Vagina (tissue), 2 donors: ENCODE measurements at places on chromosomes 6 and 20.

GRCh38 chr6:73139681-73140383, 85.5 kb downstream of the KHDC1L start:
- no peak for DNase-seq

DNA sequence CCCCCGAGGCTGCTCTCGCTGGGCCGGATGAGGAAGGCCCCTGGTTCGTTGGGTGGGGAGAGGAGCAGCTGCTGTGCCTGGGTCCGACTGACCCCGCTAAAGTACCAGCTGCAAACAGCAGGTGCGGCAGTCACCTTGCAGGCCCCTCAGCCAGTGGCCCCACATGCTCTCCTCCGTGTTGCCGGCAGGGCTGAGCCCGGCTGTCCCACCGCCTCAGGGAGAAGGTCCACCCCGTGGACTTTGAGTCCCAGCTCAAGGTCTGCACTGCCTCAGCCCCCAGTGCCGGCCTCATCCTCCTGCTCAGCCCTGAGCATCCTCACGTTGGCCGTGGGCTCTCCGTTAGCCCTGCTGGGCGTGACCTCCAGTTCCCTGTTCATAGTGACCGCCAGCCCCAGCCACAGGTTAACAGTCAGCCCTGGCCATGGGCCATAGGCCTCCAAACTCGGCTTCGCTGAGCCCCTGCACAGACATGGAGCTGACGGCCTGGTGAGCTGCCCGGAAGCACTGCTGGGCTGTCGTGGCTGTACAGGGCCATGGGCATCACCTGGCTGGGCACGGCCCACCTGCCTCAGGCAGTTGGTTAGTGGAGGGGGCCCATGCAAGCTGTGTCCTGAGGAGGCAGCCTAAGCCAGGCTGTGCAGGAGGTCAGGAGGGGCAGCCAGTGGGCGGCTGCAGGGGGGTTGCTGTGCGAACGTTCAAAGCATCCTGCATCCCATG, 3.1 kb downstream of the SRMS start:
- no peak for DNase-seq

GRCh38 chr20:38842026-38842425, 36.5 kb downstream of the PPP1R16B start:
- no peak for DNase-seq

- no peak for DNase-seq
Observed at GRCh38 chr20:36377348-36378326, 71.5 kb downstream of the DLGAP4 start.

DNA sequence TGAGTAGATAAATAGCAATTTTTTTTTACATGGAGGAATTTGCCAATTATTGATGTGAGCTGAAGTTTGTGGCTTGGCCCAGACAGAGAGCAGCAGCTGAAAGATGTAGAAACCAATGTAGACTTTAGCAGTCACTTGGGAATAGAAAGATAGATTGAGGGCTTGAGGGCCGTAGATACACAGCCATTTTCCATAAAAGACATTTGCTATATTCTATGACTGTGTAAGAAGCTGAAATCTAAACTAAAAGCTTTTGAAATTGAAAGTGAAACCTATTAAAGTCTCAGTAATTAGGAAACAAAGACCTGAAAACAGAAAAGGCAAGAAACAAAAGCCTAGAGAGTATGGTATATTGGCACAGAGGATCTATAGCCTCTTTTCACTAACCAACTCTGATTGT, 332.7 kb downstream of the CENPW start:
- no peak for DNase-seq

GRCh38 chr20:44589537-44589936, 7.2 kb downstream of the PKIG start:
- DNase-seq: no peak

- DNase-seq: no peak
Observed at GRCh38 chr6:15880262-15880973, 217.6 kb upstream of the DTNBP1 start.

GRCh38 chr6:166939345-166939744, 17.0 kb downstream of the RNASET2 start:
- peak; percentile 29 for DNase-seq

GRCh38 chr20:32168184-32168910, 39.2 kb downstream of the PLAGL2 start:
- no peak for DNase-seq

DNA sequence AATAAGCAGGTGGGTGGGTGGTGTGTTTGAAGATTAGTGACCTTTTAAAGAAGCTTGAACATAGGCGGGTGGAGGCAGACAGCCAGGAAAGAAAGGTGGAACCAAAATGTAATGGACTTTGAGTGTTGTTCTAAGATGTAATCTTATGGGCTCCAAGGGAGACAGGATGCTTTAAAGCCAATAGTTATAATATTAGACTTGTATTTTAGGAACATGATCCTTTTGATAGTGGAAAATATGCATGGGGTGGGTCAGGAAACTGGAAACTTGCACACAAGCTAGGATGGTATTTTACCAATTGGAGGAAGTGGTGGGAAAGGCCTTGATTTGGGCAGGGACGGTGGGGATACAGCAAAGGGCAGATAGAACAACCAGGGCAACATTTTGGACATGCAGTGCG, 151.8 kb upstream of the PDE7B start:
- no peak for DNase-seq

GRCh38 chr6:68238097-68238601, 396.9 kb upstream of the ADGRB3 start:
- DNase-seq: no peak

DNA sequence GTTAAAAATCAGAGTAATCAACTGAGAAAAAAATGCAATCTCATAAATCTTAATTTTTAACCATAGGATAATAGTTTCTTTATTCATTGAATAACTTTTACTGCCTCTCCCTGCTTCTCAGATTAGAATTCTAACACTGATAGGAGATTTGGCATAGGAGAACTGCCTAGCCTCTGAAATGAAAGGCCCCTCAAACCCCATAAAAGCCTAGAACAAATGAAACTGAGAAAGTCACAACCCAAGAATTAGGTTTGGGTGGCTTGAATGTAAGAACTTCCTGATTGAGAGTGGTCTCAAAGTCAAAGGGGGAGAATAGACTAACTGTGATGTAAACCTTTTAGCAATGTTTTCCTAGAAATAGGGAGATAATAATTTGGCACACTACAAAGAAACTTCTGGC, 52.2 kb downstream of the SAMD5 start:
- no peak for DNase-seq

DNA sequence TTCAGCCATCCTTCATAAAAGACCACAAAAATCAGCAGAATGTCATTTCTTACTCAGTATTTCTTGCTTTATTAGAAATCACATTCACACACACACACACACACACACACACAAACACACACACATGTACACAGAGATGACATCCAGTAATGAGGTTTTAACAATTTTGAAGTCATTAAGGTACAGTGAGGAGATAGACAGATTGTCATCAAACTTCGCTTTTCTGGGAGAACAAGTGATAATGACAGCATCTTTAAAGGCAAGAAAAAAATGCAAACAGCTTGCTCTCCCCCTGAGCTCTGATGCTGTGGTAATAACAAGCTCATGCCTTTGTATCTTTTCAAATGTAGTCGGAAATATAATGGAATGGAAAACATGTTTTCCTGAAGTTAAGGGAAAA, 184.4 kb upstream of the RNF217 start:
- DNase-seq: no peak
